Stimulated activated CD8-positive, alpha-beta memory T cell treated with anti-CD3 and anti-CD28 coated beads, Interleukin-12 subunit alpha, Interleukin-12 subunit beta, amount 100 ng/mL, for 1 hour (primary cell): ENCODE measurements at places on chromosomes 3 and 15.

GRCh38 chr3:72193771-72194430 lies 409.0 kb upstream of the PROK2 start:
- DNase-seq: no peak

DNA sequence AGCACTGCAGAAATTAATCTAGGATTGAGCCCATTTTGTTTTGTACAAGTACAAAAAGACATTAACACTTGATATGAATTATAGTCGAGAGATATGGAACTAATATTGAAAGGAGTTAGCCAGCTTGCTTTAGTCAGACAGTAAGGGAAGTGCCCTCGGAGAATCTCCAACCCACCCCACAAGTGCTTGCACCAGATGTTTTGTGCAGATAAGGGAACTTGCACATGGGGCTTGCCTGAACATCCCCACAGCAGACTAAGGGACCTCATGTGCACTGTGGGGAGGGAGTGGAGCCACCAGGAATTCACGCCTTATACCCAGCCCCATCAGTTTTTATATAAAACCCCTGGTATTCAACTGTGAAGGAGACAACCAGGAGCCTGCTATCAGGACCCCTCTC lies 122.3 kb downstream of the EFHB start:
- no peak for DNase-seq

GRCh38 chr15:99966815-99967214 lies 233.6 kb upstream of the LYSMD4 start:
- no peak for DNase-seq

GRCh38 chr3:112013784-112014143 lies 15.0 kb downstream of the TAGLN3 start:
- DNase-seq: no peak

DNA sequence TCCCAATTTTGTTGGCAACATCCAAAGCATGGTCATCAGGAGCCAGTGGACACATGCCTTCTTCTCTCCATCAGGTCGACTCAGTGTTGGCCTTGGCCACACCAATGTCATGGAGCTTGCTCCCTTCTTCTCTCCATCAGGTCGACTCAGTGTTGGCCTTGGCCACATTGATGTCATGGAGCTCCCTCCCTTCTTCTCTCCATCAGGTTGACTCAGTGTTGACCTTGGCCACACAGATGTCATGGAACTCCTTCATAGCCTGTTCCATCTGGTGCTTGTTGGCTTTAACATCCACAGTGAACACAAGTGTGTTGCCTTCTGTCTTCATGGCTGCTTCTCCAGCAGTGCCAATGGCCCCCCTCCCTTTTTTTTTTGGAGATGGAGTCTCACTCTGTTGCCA lies 70.2 kb downstream of the TMEM44 start:
- no peak for DNase-seq

DNA sequence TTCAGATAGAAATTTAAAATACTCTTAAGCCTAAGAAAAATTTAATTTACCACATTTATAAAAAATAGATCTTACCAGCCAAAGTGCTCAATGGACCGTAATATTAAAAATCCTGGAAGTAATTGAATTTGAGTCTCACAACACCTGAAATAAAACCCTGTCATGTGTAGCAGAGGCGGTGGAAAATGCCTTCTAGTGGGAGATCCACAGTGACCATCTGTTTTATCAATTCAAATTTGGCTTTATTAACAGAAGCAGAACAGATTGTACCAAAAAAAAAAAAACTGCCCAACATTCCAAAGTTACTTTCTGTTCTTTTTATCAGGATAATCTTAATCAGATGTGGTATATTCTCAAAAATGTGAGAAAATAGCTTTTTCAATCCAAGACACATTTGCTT lies 71.7 kb downstream of the DMXL2 start:
- no peak for DNase-seq

DNA sequence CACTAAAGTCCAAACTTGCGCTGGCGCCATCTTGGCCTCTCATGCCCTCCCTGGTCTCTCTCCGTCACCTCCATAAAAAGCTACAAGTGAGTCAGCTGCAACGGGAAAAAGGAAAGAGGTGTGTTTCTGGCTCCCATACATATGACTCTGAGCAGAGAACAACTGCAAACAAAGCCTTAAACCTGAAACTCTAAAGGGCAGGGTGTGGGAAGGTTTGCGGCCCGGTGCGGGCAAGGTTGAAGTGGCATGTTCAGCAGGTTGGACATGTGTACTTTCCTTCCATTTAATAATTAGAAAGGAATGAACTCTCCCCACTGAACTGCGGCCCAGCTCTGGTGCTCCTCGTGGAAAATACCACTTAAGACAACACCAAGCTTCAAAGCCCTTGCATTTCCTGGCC lies 59.0 kb upstream of the PPARG start:
- no peak for DNase-seq

DNA sequence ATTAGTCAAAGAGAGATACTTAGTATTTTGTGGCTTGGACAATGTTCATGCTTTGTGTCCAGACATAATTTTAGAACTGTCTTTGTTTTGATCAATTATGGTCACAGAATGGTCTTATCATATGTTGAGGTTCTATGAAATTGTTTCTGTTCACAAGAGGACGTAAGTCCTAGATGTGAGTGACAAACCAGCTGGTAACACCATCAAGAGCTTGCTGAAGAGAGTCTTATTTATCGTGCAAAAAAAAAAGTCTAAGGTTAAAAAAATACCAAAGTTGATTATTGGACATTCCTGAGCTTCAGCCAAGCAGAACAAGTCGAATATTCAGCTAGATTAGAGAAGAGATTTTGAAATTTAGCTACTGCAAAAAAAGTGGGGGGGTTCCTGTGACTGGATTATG lies 495.9 kb upstream of the NAALADL2 start:
- no peak for DNase-seq

- no peak for DNase-seq
Observed at GRCh38 chr3:49421890-49422378, 339 bp downstream of the AMT start.

GRCh38 chr3:7144697-7145308 lies 283.9 kb downstream of the GRM7 start:
- DNase-seq: no peak

DNA sequence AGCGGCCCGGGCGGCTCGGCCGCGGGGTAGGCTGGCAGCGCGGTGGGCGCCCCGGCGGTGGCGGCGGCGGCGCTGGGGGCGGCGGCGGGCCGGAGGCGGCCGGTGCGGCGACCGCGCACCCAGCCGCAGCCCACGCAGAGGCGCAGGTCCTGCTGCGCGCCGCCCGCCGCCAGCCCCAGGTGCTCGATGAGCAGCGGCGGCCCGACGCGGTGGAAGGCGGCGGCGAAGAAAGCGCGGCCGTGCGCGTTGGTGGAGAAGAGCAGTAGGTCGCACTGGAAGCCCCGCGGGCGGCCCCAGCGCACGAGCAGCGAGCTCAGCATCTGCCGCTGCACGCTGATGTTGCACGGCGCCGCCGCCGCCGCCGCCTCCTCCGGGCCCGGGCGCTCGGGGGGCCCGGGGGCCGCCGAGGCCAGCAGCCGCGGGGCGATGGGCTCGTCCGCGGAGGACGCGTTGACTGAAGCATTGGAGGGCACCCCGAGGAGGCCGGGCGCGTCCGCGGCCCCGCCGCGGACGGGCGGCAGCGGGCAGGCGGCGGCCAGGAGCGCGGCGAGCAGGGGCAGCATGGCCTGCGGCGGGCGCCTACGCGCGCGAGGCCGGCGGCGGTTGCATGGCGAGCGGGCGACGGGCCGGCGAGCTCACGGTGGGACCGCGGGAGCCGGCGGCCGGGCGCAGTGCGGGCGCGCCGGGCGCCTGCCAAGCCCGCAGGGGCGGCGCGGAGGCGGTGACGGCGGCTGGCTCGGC lies 452 bp downstream of the TMEM158 start:
- DNase-seq: no peak

GRCh38 chr3:120791913-120792312 lies 49.4 kb downstream of the GTF2E1 start:
- no peak for DNase-seq

DNA sequence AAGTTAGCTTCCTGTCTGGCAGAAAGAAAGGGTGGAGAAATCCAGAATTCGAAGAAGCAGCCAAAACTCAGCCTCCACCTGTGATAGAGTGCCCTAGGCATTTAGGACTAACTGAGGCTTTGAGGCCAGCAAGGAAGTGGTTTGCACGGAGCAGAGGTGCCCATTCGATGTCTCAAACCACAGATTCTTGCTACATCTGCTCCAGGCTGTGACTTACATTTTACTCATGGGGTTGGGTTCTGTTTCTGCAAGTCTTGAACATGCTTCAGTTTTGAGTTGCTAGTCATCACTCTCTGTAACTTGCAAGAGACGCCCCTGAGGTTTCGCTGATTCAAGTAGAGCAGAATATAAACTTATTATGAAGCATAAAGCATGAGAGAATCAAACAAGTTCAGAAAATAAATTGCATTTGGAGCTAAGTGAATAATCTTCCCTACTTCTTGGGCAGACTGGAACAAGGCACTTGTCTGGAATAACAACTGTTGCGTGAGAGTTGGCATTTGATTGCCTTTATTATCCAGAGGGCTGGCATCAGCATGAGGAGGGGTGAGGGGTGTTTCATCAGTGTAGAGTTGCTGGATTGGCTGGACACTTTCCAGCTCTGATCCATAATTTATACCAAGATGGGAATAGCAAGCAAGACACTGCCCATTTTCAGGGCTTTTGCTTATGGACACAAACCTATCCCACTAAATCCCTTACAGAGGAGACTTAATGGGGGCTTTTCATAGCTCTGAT lies 256.5 kb downstream of the AGBL1 start:
- DNase-seq: no peak

DNA sequence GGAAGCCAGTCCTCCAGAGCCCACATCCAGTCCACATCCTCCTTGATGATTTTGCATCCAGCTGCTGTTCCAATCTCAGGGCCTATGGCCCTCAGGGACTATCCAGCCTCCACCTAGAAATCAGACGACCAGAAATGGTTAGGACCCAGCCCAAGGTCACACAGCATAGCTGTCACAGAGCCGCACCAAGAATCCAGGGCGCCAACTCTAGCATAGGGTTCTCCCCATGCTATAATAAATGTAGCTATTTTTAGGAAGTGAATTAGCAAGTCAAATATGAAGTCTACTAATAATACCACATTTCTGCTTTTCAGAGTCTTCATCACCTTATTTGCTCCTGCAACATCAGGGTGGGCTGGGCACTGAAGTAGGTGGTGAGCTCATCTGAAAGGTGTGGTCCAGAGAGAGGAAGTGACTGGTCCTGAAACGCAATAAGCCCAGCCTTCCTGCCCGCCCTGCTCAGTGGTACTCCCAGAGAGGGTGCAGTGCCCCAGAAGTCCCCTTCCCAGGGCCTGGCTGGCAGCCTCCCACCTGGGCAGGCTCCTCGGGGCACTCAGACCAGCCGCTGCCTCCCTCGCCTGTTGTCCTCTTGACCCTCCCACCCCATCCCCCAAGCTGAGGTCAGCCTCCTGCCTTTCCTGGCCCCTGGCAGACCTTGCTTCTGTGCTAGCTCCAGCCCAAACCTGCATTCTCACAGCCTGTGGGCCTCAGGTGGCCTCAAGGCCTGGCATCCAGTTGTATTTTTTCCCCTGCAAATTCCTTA lies 17.6 kb upstream of the CYP11A1 start:
- peak; percentile 34 for DNase-seq

GRCh38 chr3:24533561-24534193 lies 39.0 kb upstream of the THRB start:
- DNase-seq: no peak

DNA sequence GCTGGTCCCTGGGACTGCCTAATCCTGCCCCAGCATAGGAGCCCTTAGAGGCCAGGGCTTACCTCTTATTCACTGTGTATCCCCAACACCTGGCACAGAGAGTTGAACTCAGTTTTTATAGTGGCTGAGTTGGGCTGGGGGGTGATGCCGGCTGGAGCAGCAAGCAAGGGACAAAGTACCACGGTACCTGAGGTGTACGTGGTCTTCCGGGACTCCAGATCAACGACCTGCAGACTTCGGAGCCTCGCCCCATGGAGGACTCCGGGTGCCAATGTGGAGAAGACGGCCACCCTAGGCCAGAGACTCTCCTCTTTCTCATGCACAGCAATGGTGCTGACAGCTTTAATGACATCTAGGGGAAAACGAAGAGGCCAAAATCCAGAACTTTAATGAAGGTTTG lies 8.1 kb downstream of the WDR73 start:
- DNase-seq: no peak
